NT2/D1 (cell line): ENCODE measurements at places on chromosomes 16 and 17.

- DNase-seq = peak; percentile 32
These were observed 99.4 kb downstream of the CYLD start for GRCh38 chr16:50841081-50841886.

DNA sequence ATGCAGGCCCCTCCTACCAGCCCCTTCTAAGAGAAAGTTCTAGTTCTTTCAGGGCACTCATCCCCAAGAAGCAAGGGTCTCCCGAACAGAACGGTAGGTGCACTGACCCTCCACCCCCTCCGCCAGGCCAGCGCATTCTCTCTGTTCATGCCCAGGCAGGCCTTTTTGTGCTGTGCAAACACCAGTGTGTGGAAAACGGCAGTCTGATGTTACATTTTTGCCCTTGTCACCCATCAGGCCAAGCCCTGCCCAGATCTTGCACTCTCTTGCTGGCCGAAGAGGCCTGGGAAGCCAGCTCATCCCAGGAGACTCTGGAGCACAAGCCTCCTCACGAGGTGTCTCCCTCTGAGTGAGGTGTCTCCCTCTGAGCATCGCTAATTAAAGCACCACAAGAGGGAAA lies 16.1 kb upstream of the MTSS2 start:
- DNase-seq = no peak

DNA sequence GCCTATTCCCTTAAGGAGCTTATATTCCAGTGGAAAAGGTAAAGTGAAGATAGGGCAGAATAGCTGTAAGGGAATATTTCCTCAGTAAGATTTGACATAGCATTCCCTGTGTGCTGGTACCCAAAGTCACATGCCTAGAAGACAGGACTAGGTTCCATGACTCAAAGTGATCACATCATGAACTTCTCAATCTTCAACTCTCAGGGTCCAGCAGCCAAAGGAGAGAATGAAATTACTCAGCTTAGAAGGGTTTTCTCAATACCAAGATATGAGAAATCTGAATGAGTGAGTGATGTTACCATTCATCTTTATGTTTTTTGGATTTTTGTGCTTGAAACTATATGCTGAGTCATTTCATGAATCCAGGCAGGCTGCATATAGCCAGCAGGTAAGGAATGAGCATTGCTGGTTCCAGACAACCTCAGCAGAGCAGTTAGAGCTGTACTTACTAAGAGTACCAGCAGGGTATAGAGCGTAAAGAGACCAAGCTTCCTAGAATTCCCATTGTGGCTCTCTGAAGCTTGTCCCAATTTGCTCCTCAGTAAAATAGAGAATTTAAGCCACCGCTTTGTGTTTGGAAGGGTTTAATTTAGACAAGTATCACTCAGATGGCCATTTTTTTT lies 91.1 kb downstream of the ANKFN1 start:
- no peak for DNase-seq

DNA sequence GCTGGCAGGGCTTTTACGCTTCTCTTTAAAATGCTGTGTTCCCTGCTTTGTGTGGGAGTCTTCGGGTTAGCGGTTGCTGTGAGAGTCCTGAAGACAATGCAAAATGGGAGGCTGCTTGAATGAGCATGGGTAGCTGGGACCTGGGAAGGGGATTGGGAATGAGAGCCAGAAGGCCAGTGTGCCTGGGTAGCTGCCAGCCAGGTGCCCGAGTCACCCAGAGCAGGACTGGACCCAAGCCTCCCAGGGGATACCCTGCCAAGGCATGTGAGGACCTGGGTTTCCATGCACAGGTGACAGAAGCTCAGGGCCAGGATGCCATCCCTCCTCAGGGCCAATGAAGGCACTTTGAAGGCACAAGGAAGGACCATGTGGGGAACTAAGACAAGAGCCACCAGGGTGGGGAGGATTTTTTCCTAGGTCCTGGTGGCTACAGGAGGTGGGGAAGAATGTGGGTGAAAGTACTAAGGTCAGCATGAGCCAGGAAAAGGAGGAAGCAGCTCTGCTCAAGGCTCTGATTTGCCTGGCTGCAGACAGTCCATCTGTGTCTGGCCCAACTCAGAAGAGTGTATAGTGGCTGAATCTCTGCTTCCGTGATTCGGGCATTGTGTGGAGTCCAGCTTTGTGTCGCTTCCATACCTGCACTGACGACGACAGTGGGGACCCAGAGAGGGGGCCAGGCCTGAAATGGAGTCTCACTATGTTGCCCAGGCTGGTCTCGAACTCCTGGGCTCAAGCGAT lies 20.5 kb downstream of the TMEM94 start:
- no peak for DNase-seq

- DNase-seq = no peak
These were observed 378.8 kb downstream of the SLC39A11 start for GRCh38 chr17:72713701-72714100.

GRCh38 chr17:48440669-48441068 lies 10.7 kb upstream of the SKAP1 start:
- no peak for DNase-seq

- no peak for DNase-seq
These were observed 232.4 kb downstream of the CBLN1 start for GRCh38 chr16:49049191-49049590.

DNA sequence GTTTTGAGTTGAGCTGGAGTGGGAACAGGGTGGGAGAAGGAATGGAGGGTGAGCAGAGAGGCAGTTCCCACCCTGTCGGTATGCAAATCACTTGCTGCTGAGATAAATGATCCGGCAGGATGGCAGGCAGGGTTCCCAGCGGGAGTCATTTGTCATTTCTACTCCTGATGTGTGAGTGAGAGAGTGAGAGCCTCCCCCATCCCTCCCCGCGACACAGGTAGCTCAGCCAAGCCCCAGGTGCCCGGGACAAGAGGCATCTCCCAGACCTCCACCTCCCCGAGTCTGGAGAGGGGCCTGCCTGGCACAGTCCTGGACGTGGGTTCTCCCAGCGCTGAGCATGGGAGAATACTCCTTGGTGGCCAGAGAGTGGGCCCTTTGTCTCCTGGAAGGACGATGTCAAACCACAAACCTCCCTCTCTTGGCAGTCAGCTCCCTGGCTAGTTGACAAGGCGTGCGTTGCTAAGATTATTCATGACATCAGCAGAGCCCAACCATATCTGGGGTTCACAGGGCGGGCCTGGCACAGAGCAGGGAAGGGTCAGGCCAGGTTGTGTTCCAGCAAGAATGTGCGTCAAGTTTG lies 33.7 kb upstream of the TNRC6C start:
- DNase-seq = peak; percentile 70

- DNase-seq = no peak
These were observed 11.7 kb downstream of the TRIM37 start for GRCh38 chr17:59094861-59095530.

GRCh38 chr17:72518753-72519597 lies 398.2 kb downstream of the SOX9 start:
- no peak for DNase-seq

- DNase-seq = peak; percentile 73
These were observed 18.7 kb upstream of the ZNF689 start for GRCh38 chr16:30628628-30629540.

- no peak for DNase-seq
These were observed 5.3 kb upstream of the CRK start for GRCh38 chr17:1461198-1461944.

DNA sequence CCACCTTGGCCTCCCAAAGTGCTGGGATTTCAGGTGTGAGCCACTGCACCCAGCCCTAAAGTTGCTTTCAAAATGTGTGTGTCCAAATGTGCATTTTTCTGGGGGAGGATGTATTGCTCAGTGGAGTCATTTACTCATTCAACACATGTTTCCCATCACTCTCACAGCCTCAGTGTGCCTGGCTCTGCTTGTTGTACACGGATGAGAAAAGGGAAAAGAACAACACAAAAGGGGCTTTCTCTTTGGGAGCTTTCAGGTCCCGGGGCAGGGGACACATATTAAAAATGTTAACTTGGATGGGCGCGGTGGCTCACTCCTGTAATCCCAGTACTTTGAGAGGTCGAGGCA lies 1.7 kb upstream of the PPL start:
- no peak for DNase-seq
